BJ (cell line): ENCODE measurements at places on chromosomes 16 and 17. TPM values are rescaled to one million over a fixed set of nuclear protein-coding genes. Genes with fewer than 3 reads are reported as not detected.

Gene UTS2R
- polyA plus RNA-seq = not detected in 2 replicates

GRCh38 chr17:83126275-83126811 is 46.9 kb downstream of the METRNL start:
- no peak for DNase-seq

DNA sequence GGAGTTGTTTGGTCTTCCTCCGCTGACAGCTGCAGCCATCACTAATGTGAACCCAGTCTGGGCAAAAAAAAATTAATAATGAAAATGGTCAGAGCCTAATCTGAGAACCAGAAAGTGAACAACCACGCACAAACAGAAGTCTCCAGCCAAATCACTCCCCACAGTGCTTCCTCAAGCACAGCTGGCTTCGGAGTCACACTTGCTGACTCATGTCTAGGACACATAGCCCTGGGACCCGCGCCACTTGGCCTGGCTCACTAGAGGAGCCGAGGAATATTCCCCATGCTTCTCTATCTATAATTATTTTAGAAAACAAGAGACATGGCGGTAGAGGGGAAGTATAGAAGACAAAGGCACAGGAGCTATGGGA is 109.1 kb downstream of the ZFHX3 start:
- no peak for DNase-seq

- DNase-seq = no peak
These were observed 7.3 kb downstream of the ACACA start for GRCh38 chr17:37399265-37399803.

GRCh38 chr17:69928611-69929010 is 146.4 kb upstream of the KCNJ16 start:
- no peak for DNase-seq

Gene NPIPB2
- 6.4 and 8.9 TPM in 2 replicates for polyA plus RNA-seq

DNA sequence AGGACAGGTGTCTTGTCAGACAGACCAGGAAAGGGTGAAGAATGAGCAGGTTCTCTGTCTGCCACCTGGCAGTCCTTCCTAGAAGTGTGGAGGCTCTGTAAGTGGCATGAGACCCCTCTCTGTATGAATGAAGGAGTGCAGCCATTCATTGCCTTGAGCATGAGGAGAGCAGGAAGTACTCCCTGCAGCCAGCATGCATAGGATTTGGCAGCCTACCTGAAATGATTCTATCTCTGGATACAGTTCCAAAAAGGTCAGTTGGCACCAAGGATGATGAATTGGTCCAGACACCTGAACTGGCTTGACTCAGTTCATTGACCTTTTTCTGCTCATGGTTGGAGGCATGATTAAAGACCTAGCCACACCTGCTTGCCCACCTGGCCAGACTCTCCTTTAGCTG is 163.0 kb downstream of the PRKCB start:
- no peak for DNase-seq

Gene TMED6
- 0.13 TPM in 1 of 2 replicates, not detected in the other for polyA plus RNA-seq

GRCh38 chr17:75773121-75773807 is 8.3 kb upstream of the GALK1 start:
- no peak for DNase-seq

DNA sequence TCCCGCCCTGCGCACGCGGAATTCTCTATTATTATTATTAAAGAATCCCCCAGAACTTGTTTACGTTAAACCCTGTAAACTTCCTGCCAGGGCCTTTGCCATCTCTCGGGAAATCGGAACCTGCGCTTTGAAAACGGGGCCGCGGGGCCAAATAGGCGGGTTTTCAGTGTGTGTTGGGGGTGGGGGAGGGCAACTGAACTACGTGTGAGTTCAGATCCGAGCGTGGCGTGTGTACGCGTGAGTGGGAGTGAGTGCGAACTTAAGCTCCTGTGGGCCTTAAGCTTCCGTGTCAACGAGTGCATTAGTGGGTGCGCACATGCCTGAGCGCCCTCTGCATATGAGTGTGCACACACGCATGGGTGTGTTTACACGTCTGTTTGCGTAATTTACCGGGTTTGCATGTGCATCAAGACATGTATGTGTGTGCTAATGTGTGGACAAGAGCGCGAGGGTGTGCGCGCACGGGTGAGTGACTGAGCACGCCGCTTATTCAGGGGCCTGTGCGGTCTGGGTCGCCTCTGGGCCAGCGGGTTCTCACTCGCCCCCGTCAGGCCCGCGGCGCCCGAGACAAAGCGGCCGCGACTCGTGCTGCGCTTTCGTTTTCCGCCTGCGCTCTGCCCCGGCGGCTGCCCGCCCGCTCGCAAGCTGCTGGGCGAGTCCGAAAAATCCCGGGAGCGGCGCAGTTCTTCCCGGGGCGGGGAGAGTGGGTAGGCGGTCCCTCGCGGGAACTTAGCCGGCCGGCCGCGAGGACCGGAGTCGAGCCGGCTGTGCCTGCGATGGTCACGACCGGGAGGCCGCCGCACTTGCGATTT is 1.2 kb upstream of the FOXF1 start:
- no peak for DNase-seq

Gene INPP5K
- polyA plus RNA-seq = 43.9 and 45.3 TPM in 2 replicates

Gene CCL4
- not detected in 2 replicates for polyA plus RNA-seq

DNA sequence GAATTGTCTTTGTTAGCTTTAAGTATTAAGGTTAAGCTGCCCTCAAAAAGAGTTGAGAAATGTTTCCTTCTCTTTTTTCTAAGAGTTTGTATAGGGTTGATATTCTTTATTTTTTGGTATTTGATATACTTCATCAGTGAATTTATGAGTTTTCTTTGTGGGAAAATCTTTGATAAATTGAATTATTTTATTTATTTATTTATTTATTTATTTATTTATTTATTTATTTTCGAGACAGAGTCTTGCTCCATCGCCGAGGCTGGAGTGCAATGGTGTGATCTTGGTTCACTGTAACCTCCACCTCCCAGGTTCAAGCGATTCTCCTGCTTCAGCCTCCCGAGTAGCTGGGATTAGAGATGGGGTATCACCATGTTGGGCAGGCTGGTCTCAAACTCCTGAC is 19.9 kb downstream of the TEFM start:
- no peak for DNase-seq

- DNase-seq = no peak
These were observed 181.4 kb upstream of the WSCD1 start for GRCh38 chr17:5888811-5889210.

DNA sequence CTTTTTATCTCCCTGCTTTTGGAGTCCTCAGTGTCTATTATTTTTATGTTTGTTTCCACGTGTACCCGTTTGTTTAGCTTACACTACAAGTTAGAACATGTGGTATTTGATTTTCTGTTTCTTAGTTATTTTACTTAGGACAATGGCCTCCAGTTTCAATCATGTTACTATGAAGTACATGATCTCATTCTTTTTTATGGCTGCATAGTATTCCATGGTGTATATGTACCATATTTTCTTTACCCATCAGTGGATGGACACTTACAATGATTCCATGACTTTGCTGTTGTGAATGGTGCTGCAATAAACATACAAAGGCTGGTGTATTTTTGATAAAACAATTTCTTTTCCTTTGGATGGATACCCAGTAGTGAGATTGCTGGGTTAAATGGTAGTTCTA is 269.5 kb downstream of the HS3ST3A1 start:
- no peak for DNase-seq

GRCh38 chr16:71854369-71854948 is 8.7 kb downstream of the ATXN1L start:
- no peak for DNase-seq

- no peak for DNase-seq
These were observed 18.6 kb downstream of the TMEM98 start for GRCh38 chr17:32946375-32947135.

DNA sequence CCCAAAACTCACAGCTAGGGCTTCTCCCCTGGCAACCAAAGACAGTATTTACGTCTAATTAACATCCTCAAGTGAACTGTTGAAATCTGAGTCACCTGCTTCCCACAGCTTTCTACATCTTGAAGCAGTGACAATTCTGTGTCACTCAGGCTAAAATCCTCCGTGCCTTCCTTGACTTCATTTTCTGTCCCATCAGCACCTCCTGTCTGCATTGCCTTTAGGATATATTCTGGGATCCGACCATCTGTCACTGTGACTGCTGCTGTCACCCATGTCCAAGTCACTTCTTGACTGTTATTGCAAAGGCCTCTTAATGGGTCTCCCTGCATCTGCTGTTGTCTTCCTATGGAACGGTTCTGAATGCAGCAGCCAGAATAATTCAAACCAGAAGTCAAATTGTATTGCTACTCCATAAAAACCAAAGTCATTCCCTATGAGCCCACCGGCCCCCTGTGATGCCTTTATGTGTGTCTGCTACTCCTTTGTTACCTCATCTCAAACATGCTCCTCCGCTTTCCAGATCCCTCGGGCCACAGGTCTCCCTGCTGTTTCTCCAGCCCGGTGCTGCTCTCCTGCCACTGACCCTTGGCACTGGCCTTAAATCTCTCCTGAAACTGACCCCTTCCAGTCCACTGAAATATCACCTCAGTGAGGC is 56.9 kb downstream of the WWP2 start:
- no peak for DNase-seq
